GF-D8 (cell line): ENCODE measurements at places on chromosomes 6 and 20.

DNA sequence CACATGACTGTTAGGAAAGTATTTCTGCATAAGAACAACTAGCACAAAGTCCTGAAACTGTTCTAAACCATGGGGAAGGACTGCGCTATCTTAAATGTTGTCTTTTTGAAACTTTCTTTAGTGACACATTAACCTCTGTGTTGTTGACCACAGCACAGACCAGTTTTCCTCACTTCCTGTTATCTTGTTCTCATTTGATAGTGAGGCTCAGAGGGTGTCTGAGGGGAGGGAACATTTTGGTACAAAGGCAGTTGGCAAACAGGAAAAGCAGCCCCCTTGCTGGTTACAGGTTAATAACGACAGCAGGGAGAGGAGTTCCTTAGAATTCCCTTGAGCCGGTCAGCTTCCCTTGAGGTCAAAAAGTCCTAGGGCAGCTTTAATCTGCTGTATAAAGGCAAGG is 143.5 kb upstream of the BMP2 start:
- no peak for DNase-seq

GRCh38 chr6:141326925-141327324 is 805.8 kb upstream of the GJE1 start:
- no peak for DNase-seq

- DNase-seq, result no peak
Observed at GRCh38 chr6:52317211-52317610, 32.7 kb upstream of the MCM3 start.

- DNase-seq, result no peak
Observed at GRCh38 chr6:21533678-21534077, 59.9 kb upstream of the SOX4 start.

- DNase-seq, result no peak
Observed at GRCh38 chr6:161544801-161545480, 271.1 kb upstream of the AGPAT4 start.

DNA sequence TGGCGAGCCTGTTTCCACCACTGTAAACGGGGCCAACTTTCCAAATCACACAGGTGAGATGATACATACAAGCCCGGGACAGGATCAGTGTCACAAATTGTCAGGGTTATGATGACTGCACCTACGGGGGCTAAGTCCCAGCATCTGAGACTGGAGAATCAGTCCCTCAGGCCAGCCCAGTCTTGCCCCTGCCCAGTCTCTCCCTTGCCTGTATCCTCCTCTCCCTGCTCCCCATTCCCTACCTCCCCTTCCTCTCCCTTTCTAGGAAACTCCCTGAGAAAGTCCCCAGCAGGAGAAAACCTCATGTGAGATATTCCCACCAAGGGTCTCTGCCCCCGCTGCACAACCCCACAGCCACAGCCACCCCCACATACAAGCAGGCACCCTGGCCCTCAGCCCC is 1.5 kb downstream of the FOXS1 start:
- no peak for DNase-seq

GRCh38 chr6:3009930-3010329 is 10.2 kb downstream of the NQO2 start:
- DNase-seq, result no peak

GRCh38 chr6:122081921-122082320 is 317.5 kb upstream of the HSF2 start:
- DNase-seq, result no peak

GRCh38 chr20:33647603-33648395 is 14.3 kb upstream of the C20orf144 start:
- DNase-seq, result no peak

DNA sequence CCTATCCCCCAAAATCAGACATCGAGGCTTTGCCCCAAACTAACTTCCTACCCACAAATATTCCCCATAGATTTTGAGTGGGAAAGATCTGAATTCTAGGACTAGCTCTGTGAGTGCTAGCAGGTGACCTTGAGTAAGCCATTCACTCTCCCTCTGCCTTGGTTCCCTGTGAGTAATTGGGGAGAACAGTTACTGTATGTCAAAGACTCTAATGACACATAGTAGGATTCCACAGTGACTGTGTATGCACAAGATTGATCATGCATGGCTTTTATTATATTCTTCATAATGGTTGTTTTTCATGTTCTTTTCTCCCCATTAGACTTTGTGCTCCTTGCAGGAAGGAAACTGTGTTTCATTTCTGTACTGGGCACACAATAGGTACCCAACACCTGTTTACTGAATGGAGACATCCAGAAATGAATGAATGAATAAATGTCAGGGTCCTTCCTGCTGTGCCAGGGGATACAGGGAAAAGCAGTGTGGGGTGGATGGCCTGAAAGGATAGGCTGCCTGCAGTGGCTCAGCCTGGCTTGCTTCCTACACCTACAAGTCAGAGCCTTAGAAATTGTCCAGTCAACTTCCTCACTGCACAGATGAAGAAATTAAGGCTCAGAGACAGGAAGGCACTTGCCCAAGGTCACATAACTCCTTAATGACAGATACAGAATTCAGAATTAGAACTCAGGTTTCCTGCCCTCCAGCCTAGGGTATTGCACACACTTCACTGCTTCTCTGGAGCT is 901 bp upstream of the TMEM151B start:
- no peak for DNase-seq

GRCh38 chr6:130967502-130968445 is 95.3 kb downstream of the EPB41L2 start:
- no peak for DNase-seq

GRCh38 chr6:32046450-32047083 is 8.4 kb downstream of the CYP21A2 start:
- no peak for DNase-seq

- no peak for DNase-seq
Observed at GRCh38 chr6:165272585-165272984, 36.8 kb downstream of the C6orf118 start.

DNA sequence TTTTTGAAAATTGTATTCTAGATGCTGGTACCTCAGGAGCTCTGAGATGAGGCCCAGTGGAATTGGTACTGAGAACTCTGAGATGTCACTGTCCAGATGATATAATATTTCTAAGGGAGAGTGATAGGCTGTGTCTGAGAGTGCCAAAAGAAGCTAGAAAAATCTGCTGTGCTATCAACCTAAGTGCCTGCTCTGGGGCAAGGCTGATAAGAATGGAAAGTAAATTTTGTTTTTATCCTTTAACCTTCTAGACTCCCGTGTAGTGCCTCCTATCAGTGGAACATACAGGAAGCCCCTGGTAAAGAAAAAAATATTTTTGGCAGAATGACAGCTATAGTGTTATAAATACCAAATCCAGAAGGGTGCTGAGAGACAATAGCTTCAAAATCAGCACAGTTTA is 348.2 kb downstream of the TFAP2B start:
- no peak for DNase-seq

- no peak for DNase-seq
Observed at GRCh38 chr6:138272533-138273315, 54.4 kb upstream of the PBOV1 start.

DNA sequence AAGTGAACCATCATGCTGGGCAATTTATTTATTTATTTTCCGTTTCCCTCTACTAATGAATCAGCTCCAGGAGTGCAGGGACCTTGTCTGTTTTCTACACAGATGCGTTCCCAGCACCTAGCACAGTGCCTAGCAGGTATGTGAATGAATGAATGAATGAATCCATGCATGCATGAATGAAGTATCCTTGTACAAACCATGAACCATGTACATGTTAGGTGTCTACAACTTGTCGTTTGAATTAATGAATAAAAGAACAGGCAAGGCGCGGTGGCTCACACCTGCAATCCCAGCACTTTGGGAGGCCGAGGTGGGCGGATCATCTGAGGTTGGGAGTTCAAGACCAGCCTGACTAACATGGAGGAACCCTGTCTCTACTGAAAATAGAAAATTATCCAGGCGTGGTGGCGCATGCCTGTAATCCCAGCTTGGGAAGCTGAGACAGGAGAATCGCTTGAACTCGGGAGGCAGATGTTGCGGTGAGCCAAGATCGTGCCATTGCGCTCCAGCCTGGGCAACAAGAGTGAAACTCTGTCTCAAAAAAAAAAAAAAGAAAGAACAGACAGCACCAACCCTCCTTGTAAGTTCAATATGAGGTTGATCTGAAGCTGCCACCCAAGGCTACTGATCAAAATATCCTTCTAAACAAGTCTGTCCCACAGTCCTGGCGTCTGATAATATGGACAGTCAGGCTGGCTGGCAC is 27.3 kb upstream of the SLC9A8 start:
- DNase-seq, result no peak

DNA sequence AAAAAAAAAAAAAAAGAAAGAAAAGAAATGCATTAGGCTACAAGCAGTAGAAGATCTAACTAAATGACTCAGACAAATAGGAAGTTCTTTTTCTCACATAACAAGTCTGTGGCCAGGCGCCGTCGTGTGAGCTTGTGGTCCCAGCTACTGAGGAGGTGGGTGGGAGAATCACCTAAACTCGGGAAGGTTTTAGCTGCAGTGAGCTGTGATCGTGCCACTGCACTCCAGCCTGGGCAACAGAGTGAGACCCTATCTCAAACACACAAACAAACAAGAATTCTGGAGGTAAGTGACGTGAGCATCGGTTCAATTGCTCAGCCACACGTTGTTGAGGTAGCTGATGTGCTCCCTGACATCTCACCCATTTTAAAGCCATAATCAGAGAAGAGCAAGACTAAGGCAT is 37.9 kb upstream of the SLC23A2 start:
- no peak for DNase-seq

- DNase-seq, result no peak
Observed at GRCh38 chr6:113643407-113643770, 213.8 kb upstream of the MARCKS start.

DNA sequence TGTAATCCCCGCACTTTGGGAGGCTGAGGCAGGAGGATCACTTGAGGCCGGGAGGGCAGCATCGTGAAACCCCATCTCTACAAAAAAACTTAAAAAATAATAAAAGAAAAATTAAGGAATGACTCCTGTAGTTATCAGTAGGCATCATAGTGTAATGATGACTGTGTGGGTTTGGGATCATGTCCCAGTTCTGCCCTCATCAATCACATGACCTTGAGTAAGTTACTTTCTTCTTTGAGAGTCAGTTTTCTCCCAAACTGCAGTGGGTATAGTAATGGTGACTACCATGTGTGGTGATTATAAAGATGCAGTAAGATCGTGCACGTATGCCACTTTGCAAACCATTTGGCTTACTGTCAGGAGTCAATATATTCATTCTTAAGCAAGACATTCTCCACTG is 89.2 kb downstream of the TXNDC5 start:
- DNase-seq, result no peak

- no peak for DNase-seq
Observed at GRCh38 chr20:52372169-52372568, 180.6 kb upstream of the ZFP64 start.

DNA sequence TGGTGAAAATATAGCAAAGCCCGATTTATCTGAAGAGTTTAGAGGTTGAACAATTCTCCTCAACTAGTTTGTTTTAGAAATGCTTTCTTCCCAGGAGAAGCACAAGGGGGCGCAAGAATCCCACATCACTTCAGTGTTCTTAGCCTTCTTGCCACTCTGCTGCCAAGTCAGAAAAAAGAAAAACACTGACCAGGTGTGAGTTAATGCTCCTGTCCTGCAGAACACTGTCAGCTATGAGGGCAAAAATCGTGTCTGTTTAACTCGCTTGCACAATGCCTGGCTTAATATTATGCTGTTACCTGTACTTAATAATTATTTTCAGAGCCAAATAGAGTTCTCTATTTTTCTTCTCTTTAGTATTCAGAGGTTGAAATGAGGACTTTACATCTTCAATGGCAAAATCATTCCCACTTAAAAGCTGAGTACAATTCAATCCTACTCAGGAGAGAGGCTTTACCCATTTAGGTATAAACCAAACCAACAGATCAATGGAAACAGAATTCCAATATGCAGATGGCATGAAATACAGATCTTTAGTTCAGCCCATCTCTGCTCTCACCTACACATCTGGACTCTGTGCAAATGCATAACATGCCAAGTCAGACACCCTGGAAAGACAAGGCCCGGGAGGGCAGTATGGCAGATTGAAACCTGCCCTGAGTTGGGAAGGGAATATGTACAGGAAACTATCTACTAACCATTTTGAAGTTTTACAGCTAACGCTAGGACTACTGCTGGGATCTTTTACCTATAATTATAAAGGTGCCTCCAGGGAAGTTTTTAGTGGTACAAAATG is 71.4 kb upstream of the TULP1 start:
- DNase-seq, result peak; percentile 31

DNA sequence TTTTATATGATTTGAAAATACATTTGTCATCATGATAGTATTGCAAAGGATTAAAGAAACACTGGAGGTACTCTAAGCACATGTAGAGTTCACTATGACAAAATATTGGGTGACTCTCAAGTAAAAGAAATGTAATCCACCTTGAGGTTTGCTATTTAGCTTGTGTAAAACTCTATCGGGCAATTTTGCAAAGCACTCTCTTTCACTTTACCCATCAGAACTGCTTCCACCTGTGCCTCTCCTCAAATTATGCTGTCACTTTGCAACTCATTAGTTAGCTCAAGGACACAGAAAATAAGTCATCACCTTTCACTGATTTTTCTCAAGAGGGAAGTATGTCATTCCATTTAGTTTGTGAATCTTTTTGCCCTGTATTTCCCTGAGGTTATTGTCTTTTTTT is 14.0 kb downstream of the TRDN start:
- no peak for DNase-seq

- DNase-seq, result no peak
Observed at GRCh38 chr6:133392015-133392414, 150.9 kb downstream of the EYA4 start.

DNA sequence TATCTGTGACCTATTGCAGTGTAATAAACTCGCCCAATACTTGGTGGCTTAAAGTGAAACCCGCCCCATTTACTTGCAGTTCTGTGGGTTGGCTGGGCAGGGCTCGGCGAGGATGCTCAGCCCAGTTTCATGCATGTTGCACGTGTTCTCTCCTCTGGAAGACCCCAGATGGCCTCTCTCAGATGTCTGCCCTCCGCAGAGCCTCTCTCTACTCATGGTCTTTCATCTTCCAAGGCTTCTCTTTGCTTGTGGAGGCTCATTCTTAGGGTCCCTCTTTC is 251.4 kb downstream of the SOD2 start:
- DNase-seq, result no peak

DNA sequence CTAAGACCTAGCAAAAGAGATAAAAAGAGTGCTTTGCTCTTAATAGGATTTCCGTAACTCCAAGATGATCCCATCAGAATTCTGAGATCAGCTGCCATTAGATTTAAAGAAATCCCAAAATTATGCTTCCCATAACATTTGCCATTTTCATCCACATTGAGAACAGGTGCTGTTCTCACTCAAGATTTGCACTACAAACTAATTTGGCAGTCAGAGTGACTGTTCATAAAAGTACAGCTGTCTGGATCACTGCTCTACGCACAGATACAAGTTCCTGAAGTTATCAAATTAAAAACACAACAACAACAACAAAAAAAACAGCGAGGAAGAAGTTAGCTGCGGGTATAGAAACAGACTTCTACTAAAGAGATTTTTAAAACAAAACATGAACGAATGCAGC is 58.1 kb downstream of the ASCC3 start:
- no peak for DNase-seq

GRCh38 chr6:83844170-83844569 is 9.0 kb upstream of the RIPPLY2 start:
- DNase-seq, result no peak

GRCh38 chr6:162306616-162307015 is 420.9 kb downstream of the PRKN start:
- no peak for DNase-seq

- DNase-seq, result no peak
Observed at GRCh38 chr6:16295060-16295459, 56.7 kb downstream of the GMPR start.

- peak; percentile 25 for DNase-seq
Observed at GRCh38 chr6:16872543-16873235, 111.4 kb upstream of the ATXN1 start.

GRCh38 chr6:153150752-153151440 is 19.8 kb upstream of the RGS17 start:
- DNase-seq, result no peak
